ENCODE measurements at places on chromosomes 11 and 22.
A peak's percentile ranks its signal among the peaks of the same experiment; 100 is the strongest.

- no peaks in the 10 kb centered on the region for H3K36me3 ChIP-seq
- no peaks in the 10 kb centered on the region for H3K27me3 ChIP-seq
- no peak for DNase-seq
- H3K4me1 ChIP-seq, result peaks cover 6% of the 10 kb centered on the region
- H3K27ac ChIP-seq, result no peak overlapping the region
Measured at GRCh38 chr11:121328176-121328966, 35.8 kb downstream of the SC5D start.

DNA sequence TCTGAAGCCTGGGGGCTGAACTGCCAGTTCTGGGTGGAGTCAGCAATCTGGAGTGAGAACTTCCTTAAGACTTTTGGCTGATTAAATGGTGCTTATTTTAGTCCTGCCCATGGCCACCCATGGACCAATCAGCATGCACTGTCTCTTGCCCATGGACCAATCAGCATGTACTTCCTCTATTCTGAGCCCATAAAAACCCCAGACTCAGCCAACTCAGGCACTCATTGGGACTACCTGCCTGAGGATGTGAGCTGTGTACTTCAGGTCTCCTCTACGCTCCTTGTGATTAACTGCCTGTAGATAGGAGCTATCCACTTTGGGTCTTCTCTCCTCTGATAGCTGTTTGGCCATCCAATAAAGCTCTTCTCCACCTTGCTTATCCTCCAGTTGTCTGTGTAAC lies 342.3 kb upstream of the CCDC179 start:
- no peak overlapping the region for H3K27ac ChIP-seq
- no peak overlapping the region for H3K4me3 ChIP-seq
- H3K4me1 ChIP-seq, result no peaks in the 10 kb centered on the region
- DNase-seq, result no peak
- no peaks in the 10 kb centered on the region for H3K36me3 ChIP-seq

DNA sequence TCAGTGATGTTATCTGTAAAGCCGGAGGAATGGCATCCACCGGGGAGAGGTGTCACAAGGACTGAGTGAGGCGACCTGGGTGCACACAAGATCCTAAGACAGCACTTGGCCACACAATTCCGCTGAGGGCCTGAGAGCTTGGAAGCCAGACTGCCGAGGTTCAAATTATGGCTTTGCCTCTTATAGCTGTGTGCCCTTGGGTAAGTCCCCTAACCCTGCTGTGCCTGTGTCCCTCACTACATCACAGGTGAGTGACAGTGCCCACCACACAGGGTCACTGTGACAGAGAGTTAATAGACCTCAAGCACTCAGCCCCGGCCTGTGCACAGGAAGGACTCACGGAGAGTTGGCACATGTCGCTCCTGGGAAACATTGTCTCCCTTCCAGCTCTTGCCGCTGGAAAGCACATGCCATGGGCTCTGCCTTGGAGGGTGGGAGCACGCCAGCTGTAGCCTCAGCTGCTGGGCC lies 592 bp downstream of the RHOD start:
- H3K36me3 ChIP-seq, result no peaks in the 10 kb centered on the region
- H3K27ac ChIP-seq, result no peak overlapping the region
- peak overlapping the region; percentile 56 for H3K4me3 ChIP-seq
- peaks cover 12% of the 10 kb centered on the region for H3K4me1 ChIP-seq
- DNase-seq, result no peak

DNA sequence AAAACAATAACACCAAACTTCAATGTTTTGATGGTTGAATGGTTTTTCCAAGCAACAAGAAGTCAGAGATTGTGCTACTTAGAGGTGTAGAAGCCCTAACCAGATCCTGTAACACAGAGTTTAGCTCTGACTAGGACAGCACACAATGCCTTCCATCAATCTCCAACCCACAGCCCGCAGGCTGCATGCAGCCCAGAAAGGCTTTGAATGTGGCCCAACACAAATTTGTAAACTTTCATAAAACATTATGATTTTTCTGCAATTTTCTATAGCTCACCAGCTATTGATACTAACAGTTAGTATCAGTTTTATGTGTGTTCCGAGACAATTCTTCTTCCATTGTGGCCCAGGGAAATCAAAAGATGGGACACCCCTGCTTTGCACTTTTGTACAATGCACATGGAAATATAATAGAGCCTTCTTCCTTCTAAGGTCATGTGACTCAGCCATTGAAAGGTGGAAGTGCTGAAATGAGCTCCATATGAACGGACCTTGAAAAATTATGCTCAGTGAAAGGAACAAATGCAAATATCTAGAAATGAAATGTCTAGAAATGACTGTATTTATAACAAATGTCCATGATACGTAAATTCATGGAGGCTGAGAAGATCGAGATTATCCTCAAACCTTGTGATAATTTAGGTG lies 47.6 kb upstream of the VPREB1 start:
- DNase-seq, result no peak
- no peaks in the 10 kb centered on the region for H3K4me1 ChIP-seq
- H3K27ac ChIP-seq, result no peak overlapping the region
- H3K4me3 ChIP-seq, result no peak overlapping the region
- H3K27me3 ChIP-seq, result peaks cover 99% of the 10 kb centered on the region

GRCh38 chr11:27329867-27330632 lies 33.0 kb downstream of the CCDC34 start:
- H3K36me3 ChIP-seq, result no peaks in the 10 kb centered on the region
- no peaks in the 10 kb centered on the region for H3K27me3 ChIP-seq
- H3K4me1 ChIP-seq, result peaks cover 10% of the 10 kb centered on the region
- H3K4me3 ChIP-seq, result no peak overlapping the region
- DNase-seq, result no peak
- H3K27ac ChIP-seq, result no peak overlapping the region

GRCh38 chr11:41872870-41873269 lies 413.4 kb upstream of the LRRC4C start:
- H3K36me3 ChIP-seq, result no peaks in the 10 kb centered on the region
- no peaks in the 10 kb centered on the region for H3K4me1 ChIP-seq
- no peak overlapping the region for H3K4me3 ChIP-seq
- no peaks in the 10 kb centered on the region for H3K27me3 ChIP-seq
- no peak for DNase-seq

DNA sequence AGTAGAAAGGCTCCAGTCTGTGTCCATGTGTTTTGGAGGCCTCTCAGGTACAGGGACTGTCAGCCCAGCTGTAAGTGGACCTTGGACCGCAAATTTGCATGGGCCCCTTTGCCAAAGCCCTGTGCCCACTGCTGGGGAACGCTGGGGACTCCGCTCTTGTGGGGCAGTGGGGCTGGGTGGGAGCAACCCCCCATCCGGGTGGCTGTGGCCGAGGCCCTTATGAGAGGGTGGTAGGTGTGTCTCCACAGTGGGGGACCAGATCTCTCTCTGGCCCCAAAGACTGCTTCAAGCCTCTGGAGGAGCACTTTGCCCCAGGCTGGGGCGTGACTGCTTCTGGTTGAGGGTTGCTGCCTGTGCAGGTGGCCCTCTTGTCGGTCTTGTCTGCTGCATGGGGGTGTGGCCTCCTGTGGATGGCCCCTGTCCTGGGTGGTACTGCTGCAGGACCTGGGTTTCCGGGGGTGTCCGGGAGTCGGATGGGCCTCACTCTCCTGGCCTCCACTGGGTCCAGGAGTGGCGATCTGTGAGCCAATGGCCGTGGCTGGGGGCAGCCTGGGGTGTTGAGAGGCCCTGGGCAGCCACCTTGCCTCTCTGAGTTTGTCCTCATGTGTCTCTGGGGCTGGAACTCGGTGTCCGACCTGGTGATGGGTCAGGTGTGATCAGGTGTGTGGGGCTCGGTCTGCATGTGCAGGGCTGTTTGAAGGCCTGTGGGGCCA lies 15.9 kb downstream of the KCNQ1 start:
- no peak overlapping the region for H3K27ac ChIP-seq
- H3K27me3 ChIP-seq, result peaks cover 44% of the 10 kb centered on the region
- H3K36me3 ChIP-seq, result no peaks in the 10 kb centered on the region
- peaks cover 7% of the 10 kb centered on the region for H3K4me1 ChIP-seq

GRCh38 chr11:110858547-110858921 lies 146.3 kb upstream of the ARHGAP20 start:
- H3K4me3 ChIP-seq, result no peak overlapping the region
- no peaks in the 10 kb centered on the region for H3K36me3 ChIP-seq
- no peaks in the 10 kb centered on the region for H3K4me1 ChIP-seq
- H3K27me3 ChIP-seq, result no peaks in the 10 kb centered on the region
- no peak overlapping the region for H3K27ac ChIP-seq

DNA sequence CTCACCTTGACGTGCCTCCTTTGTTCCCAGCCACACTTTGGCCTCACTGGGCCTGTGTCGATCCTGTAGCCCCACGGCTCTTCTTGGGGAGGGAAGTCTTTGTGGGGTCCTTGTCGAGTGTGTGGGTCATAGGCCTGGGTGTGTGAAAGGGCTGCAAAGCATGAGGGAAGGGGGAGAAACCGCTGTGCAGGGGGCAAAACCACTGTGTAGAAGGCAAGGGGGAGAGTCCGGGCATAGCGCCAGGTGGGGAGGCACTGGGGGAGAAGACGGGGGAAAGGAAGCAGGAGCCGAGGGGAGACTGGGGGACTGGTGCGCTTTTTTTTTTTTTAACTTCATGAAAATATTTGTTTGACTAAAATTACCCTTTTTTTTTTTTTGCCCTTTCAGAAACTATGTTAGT lies 65.1 kb upstream of the RASD2 start:
- no peaks in the 10 kb centered on the region for H3K36me3 ChIP-seq
- no peak overlapping the region for H3K4me3 ChIP-seq
- no peaks in the 10 kb centered on the region for H3K27me3 ChIP-seq
- no peak overlapping the region for H3K27ac ChIP-seq
- no peak for DNase-seq
